ENCODE measurements at places on chromosomes 6 and 20.
A peak's percentile ranks its signal among the peaks of the same experiment; 100 is the strongest.

GRCh38 chr6:105077596-105078385, 102.0 kb downstream of the POPDC3 start:
- no peak for DNase-seq

DNA sequence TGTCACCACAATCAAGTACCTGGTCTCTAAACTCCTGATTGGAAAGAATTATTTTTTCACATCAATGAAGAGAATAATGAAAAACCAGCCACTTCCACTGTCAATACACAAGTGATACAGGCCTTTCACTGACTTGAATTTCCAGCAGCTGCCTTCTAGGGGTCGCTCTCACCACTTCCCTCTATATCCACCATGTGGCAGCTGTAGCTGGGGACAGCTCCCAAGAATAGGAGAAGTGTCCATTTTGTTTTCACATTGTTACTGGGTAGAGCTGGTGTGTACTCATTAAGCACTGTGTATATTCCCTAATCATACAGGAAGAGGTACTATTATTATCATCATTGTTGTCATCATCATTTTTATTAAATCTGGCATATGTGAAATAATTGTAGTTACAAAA, 438.4 kb upstream of the SPTLC3 start:
- DNase-seq = no peak

- DNase-seq = no peak
Measured at GRCh38 chr6:19492636-19493405, 344.3 kb upstream of the ID4 start.

- DNase-seq = no peak
Measured at GRCh38 chr20:41046716-41047115, 18.1 kb downstream of the TOP1 start.

DNA sequence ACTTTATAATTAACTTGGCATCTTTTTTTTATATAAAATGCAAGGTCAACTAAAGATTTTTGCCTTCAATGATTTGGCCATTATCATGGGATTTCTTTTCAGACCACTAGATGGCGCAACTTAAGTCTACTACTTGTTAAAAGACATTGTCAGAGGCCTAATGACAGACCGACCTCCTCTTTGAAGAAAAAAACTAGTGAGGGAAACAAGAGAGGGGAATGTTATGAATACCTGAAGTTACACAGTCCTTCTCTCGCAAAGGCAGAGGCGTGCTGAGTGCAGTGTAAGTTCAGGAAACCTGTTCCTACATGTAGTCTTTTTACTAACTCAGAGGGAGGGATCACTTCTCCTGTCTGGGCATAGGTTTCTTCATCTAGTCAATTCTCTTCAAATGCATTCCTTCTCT, 9.3 kb downstream of the TRAPPC3L start:
- DNase-seq = peak; percentile 44

DNA sequence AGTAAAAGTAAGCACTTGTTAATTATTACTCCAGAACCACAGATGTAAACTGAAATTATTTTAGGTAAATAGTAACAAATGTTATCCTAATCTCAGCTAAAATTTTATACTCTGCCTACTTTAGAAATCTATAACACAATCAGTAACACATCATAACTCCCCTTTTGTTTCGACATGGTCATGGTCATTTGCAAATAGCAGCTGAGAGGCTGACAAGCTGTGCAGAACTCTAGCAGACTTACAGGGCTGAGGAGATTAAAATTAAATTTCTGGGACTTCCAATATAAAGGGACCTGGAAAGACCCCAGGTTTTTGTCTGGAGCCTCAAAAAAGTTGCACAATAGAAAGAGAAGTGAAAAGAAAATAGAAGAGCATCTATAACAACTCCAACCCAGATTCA, 88.8 kb downstream of the PRL start:
- no peak for DNase-seq

DNA sequence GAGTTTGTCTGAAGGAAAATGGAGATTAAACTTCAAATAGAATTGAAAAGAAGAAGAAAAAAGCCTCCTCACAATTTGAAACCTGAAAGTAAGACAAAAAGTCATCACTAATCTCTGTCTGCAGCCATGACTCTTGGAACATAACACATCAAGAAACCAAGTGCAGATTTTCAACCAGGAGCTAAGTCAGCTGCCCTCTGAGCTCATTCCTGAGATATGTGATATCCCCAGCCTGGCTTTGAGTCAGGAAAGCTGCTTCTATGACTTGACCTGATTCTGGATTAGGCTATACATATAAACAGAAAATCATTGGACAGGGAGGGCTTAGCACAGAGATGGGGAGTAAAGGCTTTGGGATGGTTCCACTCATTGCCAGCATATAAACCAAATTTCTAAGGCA, 891.4 kb downstream of the TFAP2A start:
- DNase-seq = no peak

DNA sequence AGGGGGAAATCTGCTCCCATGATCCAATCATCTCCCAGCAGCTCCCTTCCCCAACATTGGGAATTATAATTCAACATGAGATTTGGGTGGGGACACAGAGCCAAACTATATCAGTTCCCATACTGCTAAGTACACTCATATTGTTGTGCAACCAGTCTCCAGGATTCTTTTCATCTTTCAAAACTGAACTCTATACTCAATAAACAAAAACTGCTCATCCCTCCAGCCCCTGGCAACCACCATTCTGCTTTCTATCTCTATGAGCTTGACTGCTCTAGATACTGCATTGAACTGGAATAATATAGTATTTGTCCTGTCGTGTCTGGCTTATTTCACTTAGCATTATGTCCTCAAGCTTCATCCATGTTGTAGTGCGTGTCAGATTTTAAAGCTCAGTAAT, 42.9 kb downstream of the STX11 start:
- DNase-seq = no peak

DNA sequence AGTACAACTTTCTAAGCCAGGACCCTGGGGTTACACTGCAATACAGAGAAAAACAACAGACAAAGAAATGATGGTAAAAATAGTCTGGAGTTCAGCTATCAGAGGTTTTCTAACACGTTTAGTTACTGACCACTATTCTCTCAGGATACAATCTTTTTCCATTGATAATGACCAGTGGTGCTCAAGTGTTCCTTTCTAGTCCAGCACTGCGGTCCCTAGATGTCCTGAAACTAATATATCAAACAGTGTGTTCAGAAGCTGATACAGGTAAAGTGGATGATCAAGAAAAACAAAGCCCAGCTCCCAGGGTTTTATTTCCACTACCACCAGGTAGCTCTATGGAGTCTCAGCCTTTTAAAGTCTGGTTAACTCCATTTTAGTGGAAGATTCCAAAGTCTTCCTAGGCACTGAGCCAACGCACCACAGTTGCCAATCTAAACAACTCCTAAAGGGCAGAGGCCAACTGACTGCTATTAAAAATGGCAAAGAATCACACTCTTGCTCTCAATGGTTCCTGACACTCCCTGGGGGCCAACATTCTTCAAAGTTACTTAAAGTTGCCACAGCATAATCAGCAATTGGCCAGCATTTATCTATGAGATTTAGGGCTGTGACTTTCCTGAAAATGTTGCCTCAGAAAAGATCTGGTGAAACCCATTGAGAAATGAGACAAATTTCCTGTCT, 38.2 kb downstream of the DZANK1 start:
- DNase-seq = no peak

- no peak for DNase-seq
Measured at GRCh38 chr20:58406422-58407001, 17.5 kb downstream of the VAPB start.

GRCh38 chr6:38636027-38636426, 3.7 kb downstream of the BTBD9 start:
- no peak for DNase-seq

GRCh38 chr6:48840896-48841295, 622.2 kb downstream of the MMUT start:
- no peak for DNase-seq

DNA sequence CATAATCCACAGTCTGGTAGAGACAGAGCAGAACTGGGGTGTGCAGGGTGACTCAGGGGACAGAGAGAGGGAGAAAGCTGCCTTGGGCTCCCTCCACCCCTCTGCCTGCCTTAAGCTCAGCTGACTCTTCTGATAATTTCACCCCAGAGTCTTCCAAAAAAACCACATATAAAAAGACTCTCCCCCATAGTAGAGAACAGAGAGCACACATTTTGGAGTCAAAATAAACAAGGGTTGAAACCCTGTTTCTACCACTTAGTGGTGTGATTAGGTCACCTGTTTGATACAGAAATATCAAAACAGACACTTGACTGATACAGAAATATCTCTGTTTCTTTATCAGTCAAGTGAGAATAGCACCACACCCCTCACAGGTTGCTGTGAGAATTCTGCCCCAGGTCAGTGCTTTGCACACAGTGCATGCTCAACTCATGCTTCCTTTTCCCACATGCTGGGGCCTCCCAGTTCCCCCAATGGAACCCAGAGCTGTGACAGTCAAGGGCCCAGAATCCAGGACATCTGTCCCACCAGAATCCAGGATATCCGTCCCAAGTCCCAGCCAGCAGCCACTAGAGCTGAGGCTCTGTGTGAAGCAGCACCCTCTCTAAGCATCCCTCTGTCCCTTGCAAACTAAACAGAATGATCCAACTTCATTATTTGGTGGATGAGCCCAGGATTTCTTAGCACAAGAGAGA, 1.2 kb downstream of the TREML2 start:
- peak; percentile 6 for DNase-seq

GRCh38 chr20:4814696-4815252, 93.1 kb downstream of the PRND start:
- peak; percentile 85 for DNase-seq

DNA sequence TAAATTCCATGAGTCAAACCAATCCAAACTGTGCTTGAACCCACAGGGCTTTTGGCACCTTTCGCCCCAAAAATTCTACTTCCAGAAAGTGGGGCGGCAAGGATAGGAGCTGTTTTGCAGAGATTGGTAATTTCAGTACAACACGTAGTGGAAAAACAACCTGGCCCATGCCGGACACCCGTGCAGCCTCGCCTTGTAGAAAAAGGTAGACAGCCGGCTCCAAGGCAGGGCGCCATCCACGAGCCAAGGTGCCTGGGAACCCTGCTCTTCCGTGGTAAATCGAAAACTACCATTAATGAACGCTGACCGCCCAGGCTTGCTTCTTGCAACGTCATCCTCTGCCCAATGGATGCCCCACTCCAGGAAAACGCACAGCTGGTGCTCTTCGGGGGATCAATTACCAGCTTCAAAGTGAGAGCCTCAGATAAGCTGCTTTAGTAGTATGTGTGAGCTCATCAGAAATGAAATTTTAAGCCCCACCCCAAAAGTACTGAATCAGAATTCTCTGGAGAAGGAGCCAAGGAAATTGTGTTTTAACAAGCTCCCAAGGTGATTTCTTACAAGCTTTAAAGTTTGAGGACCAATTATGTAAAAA, 1.8 kb downstream of the OOEP start:
- no peak for DNase-seq

- DNase-seq = no peak
Measured at GRCh38 chr6:170285482-170285881, 5.4 kb downstream of the DLL1 start.

- no peak for DNase-seq
Measured at GRCh38 chr6:141467881-141468280, 664.8 kb upstream of the GJE1 start.

- no peak for DNase-seq
Measured at GRCh38 chr6:138105880-138106664, 1.1 kb downstream of the PERP start.

GRCh38 chr20:39095870-39096269, 133.7 kb downstream of the DHX35 start:
- DNase-seq = no peak

DNA sequence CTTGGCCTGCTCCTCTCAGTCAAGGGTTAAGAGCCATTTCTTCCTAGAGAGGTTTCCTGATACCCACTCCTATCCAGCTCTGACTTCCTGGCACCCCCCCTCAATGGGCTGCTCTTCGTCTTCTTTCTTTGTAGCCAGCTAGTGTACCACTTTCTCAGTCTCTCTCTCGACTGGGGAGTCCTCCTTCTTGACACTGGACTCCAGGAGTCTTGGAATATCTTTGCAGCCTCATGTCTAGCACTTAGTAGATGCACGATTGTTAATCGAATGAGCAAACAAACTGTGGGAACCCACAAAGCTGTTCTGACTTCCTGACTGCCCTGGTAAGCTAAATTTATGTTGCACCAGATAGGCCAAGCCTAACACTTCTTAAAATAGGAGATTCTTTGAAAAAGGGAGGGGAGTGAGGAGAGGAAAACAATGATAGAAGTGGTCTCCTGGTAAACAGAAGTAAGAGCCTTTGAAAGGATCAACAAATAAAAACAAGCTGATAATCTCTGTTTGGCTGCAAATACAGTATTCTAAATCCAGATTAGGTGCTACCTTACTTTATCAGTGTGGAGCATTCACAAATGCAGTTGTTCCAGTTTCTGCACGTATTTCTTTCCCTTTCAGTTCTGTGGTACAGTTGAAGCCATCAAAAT, 160.1 kb upstream of the CITED2 start:
- peak; percentile 15 for DNase-seq

GRCh38 chr6:136347847-136348246, 58.2 kb upstream of the BCLAF1 start:
- DNase-seq = no peak

DNA sequence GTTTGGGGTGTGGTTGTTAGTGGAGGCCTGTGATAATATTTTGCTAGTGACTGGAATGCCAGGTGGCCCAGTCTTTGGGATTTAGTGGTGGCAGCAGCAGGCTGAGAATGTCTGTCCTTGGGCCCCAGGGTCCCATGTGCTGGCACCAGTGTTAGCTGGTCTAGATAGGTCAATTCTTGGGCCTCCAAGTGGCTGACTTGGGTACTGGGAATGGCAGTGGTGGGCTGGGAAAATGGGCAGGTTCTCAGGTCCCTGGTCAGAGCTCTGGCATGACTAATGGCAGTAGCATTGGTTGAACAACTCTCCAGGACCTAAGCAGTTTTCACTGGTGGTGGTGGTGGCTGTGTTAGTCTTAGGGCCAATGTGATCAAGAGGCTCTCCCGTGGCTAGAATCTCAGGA, 50.3 kb downstream of the OLIG3 start:
- no peak for DNase-seq

- DNase-seq = peak; percentile 52
Measured at GRCh38 chr6:143536461-143536865, 24.9 kb upstream of the FUCA2 start.

DNA sequence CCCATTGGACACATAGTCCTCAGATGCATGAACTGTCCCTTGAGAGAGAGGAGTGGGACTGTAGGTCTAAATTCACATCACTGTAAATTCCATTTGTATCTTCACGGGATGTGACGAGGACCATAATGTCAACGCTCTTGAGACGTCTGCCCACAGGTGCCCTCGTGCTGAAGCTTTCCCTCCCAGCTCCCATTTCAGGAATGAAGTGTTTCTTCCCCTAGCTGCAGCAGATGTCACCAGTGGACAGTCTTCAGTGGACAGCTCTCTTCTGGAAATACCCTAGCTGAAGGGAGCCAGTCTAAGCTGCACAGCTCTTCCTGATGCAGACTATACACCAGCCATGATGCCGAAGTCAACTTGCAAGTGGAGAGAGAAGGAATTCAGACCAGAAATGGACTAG, 217.4 kb upstream of the ECI2 start:
- DNase-seq = no peak

- no peak for DNase-seq
Measured at GRCh38 chr6:72466471-72466870, 155.4 kb upstream of the KCNQ5 start.

- no peak for DNase-seq
Measured at GRCh38 chr6:168865-169455, 123.3 kb upstream of the DUSP22 start.
